A549 treated with CORT108297 at 1 μM for 4 hours (cell line): ENCODE measurements at places on chromosomes 1 and 21. TPM values are rescaled to one million over a fixed set of nuclear protein-coding genes. Genes with fewer than 3 reads are reported as not detected.

Gene WDR77
- 38.5 to 55.3 TPM (median 50.5 TPM) in 5 replicates for total RNA-seq

Gene ATP8B2
- 27.7 to 38.3 TPM (median 35.1 TPM) in 5 replicates for total RNA-seq

Gene THEM5
- total RNA-seq = not detected in 5 replicates

Gene BTBD19
- total RNA-seq = 2.1 to 3.5 TPM (median 2.9 TPM) in 5 replicates

Gene SV2A
- total RNA-seq = 0.06 to 0.17 TPM (median 0.09 TPM) in 5 replicates

Gene FAM163A
- total RNA-seq = 0.02 to 0.04 TPM (median 0.02 TPM) in 3 of 5 replicates, not detected in the others
